ENCODE measurements at places on chromosomes 4 and X.

DNA sequence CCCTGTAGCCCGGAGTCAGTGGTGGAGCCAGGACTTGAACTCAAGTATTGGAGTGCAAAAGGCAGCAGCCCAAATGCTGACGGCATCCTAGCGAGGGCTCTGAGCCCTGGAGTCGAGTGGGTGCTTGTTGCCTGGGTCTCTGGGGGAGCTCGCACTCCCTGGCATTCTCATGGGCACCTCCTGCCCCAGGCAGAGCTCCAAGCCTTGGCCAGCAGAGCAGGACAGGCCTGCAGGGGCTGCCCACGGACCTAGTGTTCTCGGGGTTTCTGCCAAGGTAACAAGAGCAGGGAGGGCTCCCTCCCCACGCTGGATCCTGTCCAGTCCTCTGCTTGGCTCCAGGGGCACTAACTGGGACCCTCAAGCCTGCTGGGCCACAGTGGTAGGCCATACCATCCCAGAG, 17.6 kb upstream of the WFS1 start:
- no peak for DNase-seq

- DNase-seq, result peak; percentile 40
Observed at GRCh38 chrX:41108007-41108406, 22.8 kb downstream of the USP9X start.

DNA sequence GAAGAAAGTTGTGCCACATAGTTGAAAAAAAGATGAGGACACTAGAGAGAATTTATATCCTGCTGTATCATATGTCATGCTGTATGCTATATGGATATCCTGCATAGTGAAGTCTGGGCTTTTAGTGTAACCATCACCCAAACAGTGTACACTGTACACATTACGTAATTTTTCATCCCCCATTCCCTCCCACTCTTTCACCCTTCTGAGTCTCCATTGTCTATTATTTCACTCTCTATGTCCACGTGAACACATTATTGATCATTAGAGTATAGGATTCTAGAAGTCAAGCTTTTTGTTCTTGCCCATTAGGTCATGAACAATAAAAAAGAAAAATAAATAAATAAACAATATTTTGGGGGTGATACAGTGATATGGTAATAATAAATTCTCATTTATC, 18.0 kb upstream of the FRYL start:
- no peak for DNase-seq

- DNase-seq, result peak; percentile 77
Observed at GRCh38 chrX:44828008-44828605, 15.7 kb upstream of the DUSP21 start.

DNA sequence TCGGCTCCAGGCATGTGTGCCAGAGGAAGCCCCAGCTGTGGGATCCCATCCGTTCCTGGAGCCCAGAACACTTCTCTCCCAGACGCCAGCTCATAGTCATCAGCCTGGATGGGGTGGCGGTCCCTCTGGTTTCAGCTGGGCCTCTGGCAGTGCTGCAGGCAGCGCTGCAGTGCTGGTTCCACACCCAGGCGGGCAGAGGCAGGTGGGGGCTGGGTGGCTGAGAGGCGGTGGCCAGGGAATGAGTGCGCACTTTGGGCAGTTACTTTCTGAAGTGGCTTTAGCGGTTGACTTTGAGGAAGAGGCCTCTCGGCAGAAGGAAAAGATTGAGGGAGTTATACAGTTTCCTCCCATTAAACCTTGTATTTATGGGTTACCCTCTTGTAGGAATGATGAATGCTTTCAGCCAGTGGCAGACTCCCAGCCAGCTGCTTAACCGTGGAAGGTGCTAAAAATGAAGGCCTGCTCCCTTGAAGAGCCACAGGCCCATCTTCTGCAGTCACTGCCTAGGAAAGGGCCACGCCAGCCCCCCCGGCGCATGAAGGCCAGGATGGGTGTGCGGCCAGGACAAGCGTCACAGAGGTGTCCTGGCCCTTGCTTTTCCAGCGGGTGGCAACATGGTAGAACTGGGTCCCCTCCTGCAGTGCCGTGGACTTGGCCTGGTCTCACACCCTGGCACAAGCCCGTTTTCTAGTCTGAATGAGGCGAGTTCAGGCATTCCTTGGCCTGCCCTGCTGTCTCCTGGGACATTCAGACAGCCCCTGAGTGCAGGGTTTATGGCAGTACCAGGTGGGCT, 9.9 kb downstream of the TADA2B start:
- no peak for DNase-seq

DNA sequence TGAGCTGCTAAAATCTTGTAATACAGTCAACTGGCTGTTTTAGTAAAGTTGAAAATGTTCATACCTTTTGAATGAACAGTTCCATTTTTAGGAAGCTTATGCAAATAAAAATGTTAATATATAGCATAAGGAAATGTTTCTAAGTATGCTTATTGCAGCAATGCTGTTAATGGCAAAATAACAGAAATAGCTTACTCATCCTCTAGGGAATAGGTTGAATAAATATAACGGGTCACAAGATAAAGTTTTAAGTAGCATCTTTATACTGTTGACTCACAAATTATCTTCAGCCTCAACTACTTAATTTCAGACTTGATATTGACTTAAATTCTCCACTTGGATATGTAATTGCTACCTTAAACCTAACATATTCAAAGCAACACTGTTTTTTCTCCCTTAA, 27.7 kb downstream of the HERC3 start:
- DNase-seq, result no peak

DNA sequence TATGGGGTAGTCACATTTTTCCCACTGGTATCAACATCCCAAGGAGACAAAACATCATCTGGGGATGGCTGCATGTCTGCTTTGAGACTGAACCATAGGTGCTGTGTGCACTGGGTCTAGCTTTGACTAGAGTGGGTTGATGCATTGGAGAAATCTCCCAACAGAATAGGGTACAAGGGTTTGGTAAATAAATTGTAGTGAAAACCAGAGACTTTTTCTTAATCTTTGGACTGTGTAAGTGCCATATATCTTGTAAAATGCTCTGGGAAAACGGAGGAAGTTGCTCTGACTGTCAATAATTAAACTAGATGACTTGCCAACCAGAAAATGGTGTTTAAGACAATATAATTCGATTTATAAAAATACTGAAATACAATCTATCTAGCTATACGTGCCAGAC, 1064.0 kb upstream of the SLIT2 start:
- DNase-seq, result no peak

DNA sequence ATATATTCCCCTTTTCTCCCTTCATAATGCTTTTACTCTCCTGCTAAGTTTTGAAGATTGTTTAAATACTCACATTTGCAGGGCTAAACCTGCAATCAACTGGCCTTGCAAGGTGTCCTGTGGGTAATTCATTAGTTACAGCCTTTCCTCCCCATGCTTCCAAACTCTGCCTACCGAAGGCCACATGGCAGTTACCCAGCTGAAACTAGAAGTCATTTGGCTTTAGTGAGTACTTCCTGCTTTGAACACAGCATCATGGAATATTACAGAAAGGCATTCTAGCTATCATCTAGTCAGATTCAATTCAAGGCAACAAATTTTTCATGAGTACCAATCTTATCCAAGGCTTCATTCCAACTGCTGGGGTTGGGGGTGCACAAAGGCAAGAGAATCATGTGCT, 55.6 kb downstream of the SRPX start:
- DNase-seq, result no peak

DNA sequence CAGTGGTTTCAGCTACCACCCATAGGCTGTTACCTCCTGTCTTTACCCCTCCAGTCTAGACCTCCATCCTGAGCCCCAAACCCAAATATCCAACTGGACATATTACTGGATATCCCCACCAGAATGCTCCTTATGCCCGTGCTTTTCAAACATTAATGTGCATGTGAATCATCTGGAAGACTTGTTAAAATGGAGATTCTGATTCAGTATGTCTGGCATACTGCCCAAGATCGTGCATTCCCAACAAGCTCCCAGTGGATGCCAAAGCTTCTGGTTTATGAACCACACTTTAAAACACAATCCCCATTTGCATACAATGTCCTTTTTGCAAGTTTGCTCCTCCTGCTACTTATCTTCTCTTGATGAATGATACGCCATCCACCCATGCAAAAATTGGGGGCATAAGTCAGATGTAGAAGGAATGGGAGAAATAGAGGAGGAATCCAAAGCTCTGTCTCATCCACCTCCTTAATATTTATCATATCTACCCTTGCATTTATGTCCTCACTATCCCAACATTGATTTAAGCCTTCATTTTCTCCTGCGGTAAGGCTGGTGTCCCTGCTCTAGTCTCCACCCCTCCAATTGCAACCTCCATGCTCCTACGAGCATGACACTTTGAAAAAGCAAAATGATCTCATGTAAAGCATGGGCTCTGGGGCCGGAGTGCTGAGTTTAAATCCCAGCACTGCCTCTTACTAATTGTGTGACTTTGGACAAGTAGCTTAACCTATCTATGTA, 7.4 kb upstream of the PGRMC1 start:
- DNase-seq, result peak; percentile 91

GRCh38 chrX:31547416-31547815, 475.6 kb upstream of the FTHL17 start:
- DNase-seq, result no peak

- no peak for DNase-seq
Observed at GRCh38 chr4:126037231-126037630, 722.5 kb downstream of the FAT4 start.

DNA sequence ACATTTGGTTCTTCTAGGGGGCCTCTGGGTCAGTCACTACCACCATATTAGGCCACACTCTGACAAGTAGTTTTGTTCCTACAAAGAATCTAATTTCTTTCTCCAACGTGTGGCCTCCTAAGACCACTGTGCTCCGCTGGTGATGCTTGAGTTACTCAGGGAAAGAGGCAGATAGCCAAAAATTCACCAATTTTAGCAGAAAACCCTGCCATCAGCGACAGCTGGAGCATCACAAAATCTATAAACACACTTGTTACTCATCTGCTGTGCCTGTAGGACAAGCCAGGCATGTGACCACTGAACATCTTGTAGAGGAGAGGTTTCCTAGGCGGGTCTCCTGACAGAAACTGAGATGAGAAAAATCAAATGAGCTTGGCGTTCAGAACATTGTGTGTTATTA, 105.4 kb downstream of the SYNPO2 start:
- no peak for DNase-seq

DNA sequence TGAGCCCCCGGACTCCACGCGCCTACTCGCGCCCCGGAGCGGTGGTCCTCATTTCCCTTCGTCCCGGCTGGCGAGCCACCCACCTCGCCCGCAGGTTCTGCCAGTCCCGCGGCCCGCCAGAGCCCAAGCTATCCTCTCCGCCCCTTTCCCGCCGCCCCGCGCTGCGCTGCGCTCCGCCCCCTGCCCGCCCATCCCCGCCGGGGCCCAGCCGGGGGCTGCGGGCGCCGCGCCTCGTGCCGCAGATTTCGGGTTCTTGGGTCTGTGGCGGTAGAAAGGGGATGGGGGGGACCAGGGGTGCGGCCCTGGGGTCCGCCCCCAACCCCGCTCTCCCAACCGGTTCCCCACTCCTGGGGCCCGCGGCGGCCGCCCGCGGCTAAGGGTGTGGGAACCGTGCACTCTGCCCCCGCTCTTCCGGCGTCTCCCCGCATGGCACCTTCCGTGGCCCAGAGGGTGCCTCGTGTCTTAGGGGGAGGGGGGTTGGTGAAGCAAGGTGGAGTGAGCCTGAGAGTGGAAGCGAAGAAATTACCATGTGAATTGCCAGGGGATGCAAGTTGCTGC, 650.8 kb upstream of the DIPK2B start:
- DNase-seq, result no peak

DNA sequence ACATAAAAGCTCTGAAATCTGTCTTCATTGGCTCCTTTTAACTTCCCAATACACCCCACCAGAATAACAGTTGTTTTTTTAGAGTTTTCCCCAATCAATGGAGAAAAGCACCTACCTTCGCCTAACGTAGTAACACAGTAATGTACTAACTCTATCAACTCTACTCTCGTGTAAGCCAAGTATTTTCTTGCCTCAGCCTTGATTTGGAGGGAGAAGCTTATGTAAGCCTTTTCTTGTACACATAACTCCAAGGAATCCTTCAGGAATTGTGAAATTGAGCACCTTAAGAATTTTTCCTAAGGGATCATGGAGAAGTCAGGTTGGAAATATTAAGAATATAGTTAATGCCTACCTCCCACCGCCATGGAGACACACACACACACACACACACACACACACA, 181.2 kb downstream of the RAPGEF2 start:
- DNase-seq, result peak; percentile 53

- DNase-seq, result no peak
Observed at GRCh38 chr4:26863512-26863911, 2.9 kb downstream of the STIM2 start.

DNA sequence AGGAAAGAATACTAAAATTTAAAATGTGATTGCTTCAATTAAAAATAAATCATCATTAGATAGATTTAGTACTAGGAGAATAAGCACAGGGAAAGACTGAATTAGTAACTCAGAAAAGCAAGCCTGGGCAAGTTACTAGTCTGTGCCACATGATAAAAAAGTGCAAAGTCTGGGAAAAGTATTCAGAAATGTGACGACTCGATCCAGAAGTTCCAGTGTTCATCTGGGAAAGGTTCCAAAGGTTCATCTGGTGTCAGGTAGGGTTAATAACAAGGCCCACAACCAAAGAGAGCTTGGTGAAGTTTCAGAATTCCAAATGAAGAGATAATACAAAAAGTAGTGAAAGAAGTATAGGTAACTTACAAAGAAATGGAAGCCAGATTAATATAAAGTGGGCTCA, 78.3 kb upstream of the ARSJ start:
- no peak for DNase-seq

GRCh38 chr4:99803566-99804101, 13.0 kb upstream of the DAPP1 start:
- no peak for DNase-seq

DNA sequence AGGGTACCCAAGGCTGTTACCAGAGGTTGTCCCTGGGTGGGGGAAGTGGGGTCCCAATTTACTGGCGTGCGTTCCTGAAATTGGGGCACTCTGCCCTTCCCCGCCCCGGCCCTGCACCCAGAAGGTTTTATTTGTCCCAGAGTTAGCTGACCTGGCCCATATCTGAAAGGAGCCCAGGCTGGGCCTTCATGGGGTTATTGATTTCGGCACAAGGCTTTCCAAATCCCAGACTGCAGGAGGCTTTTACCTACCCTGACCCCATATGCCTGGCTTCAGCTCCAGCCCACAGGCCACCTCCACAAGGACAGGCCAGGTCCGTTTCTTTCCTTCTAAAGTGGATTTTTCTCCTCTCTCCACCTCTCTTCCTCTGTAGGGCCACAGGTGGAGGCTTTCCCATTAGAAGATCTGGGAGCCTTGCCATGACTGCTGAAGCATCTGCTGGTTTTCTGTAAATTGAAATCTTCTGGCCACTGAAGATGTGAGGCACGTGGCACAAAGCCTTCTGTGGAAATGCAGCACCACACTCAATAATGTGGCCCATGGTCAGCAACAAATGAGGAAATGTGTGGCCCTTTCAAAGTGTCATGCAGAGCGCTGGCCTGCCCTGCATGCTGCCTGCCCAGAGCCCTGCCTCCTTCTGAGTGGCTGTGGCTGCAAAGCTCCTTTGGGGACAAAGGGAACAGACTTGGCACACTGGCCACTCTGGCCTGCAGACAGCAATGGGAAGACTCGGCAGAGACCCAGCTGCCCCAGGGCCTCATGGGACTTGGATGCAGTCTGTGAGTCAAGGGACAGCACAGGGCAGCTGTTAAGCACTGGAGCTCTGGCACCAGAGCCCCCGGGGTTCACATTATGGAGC, 43.1 kb upstream of the MTM1 start:
- no peak for DNase-seq

All from cardiac fibroblast (primary cell).